T-helper 22 cell (primary cell): ENCODE measurements at places on chromosomes 6 and 20.

DNA sequence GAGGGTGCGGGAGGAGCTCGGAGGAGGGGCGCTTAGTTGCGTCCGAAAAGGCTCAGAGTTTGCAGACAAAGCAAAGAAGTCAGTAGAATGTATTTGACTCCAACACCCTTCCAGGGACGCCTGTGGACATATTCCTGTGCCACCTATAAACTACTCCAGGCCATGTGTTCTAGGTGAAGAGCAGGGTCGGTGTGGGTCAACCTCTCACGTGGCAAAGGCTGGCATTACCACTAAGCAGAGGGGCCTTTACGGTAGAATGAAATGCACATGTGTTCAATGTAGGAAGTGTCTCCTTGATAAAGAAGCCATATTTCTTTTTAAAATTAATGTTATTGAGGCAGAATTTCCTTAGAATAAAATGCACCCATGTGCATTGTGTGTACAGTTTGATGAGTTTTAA is 15.4 kb downstream of the SIRT5 start:
- no peak for DNase-seq

DNA sequence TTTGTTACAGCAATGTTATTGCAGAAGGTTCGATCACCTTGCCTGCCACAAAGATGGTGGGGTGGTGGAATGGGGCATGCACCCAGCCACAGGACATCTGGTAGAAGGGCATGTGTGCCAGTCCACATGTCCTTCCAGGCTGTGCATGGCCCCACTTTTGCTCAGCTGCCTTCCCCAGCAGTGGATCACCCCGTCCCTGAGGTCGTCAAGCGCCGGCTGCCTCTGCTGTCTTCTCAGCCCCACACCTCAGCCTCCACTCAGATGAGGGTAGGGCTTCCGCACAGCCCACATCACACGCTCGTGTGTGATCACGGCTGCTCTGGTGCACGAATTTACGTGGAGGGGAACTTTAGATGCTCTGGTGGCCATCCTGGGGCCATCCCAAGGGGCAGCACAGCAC is 109.5 kb upstream of the PMEPA1 start:
- DNase-seq: no peak

DNA sequence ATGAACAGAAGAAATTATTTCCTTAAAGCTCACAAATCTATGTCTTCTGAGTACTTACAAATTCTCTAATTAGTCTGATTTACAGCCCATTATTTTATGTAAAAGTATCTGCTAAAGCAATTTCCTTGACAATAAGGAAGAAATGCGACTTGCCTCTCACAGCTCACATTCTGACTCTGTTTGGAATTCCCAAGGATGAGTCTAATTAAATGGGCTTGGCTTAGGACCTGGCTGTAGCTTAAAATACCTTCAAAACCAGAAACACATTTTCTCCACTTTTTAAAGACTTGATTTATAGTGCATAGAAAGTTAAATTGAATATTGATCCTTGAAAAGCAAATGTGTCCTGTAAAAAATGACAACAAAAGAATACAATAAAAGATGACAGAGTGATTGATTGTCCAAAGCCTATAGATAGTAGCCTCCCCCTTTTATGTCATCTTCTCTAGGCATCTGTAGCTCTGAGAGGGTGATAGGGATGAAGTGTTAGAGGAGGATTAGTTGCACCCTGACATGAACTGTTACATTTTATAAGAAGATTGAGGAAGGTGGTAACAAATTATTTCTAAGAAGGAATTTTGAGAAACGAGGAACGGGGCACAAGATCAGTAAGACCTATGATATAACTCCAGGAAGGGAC is 118.9 kb downstream of the MACROD2 start:
- no peak for DNase-seq

DNA sequence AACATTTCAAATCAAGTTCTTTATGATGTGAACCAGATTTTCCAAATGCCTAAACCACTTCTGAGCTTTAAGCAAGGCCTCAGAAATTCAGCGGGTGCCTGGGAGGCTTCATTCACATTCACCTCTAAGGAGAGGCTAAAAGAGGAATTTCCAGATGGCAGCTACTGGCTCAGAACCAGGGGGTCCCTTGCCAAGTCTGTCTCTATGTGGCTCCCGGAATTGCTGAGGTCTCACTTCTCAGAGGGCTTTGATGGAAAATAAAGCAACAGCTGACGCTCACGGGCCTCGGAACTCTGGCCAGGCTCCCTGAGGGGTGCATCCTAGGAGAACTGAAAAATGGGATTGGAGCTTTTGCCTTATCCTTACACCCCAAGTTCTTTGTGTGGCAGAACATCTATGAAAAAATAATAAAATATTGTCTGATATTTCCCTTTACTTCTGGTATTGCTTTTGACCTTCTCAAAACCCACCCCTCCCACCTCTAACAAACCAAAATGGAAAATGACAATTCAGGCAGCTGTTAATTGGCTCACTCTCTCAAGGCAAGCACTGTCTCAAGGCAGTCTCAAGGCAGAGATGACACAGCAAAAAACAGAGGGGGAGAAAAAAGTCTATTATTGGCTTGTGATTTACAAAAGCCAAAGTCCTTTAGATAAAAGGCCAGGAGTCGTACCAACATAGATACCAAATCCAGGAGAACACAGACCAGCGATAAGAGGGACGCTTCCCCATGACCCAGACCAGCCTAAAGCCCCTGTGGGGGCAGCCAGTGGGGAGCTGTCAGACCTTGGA is 21.8 kb upstream of the LRRN4 start:
- DNase-seq: no peak

GRCh38 chr20:48006036-48006833 is 221.0 kb upstream of the SULF2 start:
- no peak for DNase-seq

DNA sequence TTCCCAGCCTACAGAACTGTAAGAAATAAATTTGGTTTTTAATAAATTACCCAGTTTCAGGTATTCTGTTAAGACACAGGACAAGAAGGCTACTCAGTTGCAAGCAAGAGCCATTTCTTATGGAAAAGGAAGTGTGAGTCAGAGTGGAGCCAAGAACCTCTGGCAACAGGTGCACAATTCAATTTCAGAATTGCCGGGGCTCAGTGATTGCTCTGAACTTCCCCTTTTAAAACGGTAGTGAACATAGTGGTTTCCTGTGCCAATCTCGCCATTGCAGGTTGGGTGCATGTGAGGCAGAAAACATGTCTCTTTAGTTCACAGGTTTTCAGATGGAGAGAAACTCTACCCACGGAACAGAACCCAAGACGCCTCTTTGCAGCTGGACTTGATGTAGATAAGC is 16.4 kb downstream of the PIGT start:
- no peak for DNase-seq

DNA sequence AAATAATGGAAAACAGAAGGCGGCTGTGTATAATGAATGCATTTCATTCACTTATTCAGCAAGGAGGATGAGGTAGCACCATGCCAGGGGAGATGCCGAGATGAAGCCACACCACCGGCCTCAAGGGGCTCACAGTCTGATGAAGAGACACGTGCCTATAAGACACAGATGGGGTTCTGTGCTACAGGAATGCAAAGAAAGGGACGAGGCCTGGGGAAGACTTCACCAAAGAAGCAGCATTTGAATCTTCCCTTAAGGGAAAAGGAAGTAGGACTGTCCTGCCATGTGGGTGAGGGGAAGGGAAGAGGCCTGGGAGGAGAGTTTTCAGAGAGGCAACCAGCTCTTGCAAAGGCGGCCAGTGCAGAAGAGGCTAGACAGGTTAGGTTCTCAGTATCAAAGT is 98.9 kb downstream of the PSMG4 start:
- DNase-seq: no peak

DNA sequence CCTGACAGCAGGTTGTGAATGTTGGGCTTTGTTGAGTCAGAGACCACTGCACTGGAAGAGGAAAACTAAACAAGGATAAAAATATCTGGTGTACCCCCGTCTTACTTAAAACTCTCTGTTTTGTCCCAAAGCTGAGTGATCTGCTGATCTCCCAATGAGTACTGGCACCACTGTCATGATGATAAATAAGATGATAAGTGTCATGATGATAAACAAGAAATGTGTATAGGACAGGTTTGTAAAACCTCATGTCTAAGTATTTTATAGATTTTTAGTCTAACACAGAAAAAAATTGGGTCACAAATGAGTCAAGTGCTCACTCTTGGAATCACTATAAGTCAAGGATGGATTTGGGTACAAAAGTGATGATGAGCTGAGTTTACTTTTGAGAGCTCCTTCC is 8.5 kb upstream of the SIM1 start:
- DNase-seq: no peak

GRCh38 chr20:4102381-4102780 is 87.0 kb upstream of the RNF24 start:
- DNase-seq: no peak

DNA sequence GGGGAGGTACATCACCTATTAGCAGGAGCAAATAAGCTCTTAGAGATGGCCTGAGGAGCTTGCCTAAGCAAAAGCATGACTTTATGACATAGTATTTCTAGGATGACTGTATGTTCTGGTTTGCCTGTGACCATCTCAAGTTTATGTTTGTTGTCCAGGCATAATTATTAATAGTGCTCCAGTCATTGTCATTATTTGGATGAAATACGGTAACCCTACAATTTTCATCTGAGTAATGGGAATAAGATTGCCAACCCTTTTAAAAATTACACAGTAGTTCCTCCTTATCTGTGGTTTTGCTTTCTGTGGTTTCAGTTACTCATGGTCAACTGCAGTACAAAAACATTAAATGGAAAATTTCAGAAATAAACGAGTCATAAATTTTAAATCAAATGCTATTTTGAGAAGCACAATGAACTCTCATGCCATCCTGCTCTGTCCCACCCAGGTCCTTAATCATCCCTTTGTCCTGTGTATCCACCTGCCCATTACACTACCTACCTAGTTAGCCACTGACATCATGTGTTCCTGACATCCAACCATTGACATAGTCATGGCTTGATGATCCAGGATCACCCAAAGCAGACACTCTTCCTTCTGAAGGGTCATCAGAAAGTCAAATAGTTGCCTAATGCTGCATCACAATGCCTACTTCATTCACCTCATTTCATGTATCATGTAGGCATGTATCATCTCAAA is 27.0 kb upstream of the TFB1M start:
- DNase-seq: no peak

GRCh38 chr6:52420668-52421358 is 671 bp downstream of the EFHC1 start:
- no peak for DNase-seq

DNA sequence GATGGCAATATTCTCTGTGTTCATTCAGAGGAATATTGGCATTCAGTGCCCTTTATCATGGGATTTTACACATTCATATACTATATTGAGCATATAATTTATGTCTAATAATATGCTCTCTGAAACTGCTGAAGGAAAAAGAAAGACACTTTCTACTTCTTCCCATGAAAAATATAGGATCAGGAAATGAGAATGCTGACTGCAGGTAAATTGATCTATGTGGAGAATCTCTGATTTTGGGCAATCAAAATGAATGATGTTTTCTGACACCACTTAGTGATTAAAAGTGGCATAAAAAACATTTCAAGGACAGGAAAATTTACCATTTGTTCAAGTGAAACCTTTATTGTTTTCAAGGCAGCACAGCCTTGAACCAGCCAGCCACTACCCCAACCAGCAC is 260.1 kb upstream of the STXBP5 start:
- no peak for DNase-seq

GRCh38 chr6:162181741-162182401 is 545.7 kb downstream of the PRKN start:
- no peak for DNase-seq

DNA sequence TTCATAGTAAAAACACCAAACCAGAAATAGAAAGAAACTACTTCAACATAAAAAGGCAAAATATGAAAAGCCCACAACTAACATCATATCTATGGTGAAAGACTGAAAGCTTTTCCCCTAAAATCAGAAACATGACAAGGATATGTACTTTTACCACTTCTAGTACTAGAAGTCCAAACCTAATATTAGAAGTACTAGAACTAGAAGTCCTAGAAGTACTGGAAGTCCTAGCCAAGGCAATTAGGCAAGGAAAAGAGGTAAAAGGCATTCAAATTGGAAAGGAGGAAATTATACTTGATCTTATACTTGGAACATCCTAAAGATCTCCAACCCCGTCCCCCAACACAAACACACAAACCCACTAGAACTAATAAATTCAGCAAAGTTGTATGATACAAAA is 74.9 kb downstream of the TASP1 start:
- no peak for DNase-seq

- DNase-seq: no peak
Measured at GRCh38 chr20:46305331-46305972, 2.8 kb downstream of the CDH22 start.

GRCh38 chr6:149332602-149333265 is 15.2 kb downstream of the TAB2 start:
- DNase-seq: no peak

- no peak for DNase-seq
Measured at GRCh38 chr6:105934708-105935107, 151.4 kb upstream of the PRDM1 start.

- no peak for DNase-seq
Measured at GRCh38 chr20:5688431-5688972, 61.7 kb upstream of the SHLD1 start.

DNA sequence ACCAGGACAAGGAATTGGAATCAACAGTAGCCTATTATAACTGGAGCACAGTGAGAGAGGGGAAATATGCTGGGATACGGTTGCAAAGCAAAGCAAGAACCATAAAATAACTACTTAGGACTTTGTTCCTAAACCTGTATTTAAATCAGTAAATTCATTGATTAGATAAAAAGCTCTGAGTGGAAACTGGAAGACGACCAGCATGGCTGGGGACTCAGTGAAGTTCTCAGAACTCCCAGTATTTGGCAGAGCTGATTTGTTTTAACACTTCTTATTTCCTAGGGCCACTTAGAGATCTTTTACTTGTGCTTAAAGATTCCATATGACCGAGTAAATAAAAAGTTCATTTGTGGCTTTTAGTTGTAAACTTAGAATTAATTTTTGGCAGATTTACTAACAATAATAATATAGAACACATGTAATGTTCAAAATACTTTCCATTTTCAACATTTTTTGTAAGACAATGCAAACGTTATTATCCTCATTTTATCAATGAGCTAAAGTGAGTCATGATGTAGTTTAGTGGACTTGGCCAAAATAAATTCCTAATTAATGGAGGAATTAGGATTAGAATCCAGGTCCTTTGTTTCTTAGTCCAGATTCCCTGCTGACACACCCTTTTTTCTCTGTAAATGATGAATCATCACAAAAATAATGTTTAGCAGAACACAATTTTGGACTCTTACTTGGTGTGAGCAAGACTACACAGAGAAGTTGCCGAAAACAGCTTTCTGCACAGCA is 392.9 kb downstream of the GJA1 start:
- DNase-seq: no peak

- DNase-seq: no peak
Measured at GRCh38 chr6:73671911-73672685, 18.3 kb upstream of the SLC17A5 start.

- DNase-seq: no peak
Measured at GRCh38 chr6:136921936-136922684, at the start of gene SLC35D3. Gene SLC35D3 (plus strand): TSS chr6:136922301. CDS start chr6:136922429, 128 bp downstream.
